CD4-positive, alpha-beta T cell treated with Interleukin-1 beta for 1 hour (primary cell): ENCODE measurements at places on chromosomes 12 and 14.

DNA sequence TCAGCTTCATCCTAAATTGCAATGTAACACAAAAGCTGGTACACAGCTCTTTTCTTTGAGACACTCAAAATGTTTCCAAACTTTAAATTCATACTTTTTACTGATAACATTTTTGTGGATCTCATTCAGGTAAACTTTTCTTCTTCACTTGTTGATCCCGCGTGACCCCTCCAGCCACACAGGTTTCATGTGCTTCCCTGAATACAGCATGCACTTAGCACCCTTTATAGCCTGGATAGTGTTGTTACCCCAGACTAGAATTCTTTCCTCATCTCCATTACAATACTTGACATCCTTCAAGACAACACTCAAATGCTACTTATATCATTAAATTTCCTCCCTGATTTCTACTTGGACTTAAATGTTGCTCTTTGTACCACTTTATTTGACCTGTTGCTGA, 373.4 kb downstream of the RAD51B start:
- no peak for DNase-seq

DNA sequence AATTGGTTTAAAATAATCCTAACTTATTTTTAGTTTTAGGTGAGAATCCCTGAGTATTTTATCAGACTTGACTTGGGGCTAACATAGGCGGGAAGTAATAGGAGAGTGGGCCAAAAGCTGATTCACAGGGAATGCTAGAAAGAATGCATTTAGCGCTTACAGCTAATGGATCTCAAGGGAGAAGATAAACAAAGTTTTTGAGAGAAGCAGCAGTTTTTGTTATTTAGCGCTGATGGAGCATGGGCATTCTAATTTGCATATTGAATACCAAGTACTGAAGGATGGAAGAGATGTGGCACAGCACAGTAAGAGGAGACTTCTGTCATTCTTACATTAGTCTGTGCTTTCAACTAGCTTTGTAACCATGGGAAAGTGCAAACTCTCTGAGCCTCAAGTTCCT, 436.0 kb upstream of the FBXO33 start:
- no peak for DNase-seq

DNA sequence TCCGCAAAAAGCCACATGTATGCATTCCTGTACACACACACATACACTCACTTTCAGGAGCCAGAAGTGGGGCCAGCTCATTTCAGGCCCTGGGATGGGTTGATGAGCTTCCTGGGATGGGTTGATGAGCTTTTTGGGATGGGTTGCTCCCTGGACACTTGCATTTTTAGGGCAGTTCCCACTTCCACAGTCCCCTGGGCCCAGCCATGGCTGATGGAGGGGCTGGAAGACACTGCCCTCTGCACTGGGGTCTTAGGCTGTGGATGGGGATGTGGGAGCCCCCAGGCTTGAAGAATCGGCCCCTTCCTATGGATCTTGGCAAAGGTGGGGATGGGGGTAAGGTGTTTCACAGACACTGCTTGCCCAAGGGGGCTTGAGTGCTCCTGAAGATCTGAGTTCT, 12.7 kb downstream of the ACVRL1 start:
- no peak for DNase-seq

- no peak for DNase-seq
These were observed 33.4 kb upstream of the IGF1 start for GRCh38 chr12:102513739-102514138.

DNA sequence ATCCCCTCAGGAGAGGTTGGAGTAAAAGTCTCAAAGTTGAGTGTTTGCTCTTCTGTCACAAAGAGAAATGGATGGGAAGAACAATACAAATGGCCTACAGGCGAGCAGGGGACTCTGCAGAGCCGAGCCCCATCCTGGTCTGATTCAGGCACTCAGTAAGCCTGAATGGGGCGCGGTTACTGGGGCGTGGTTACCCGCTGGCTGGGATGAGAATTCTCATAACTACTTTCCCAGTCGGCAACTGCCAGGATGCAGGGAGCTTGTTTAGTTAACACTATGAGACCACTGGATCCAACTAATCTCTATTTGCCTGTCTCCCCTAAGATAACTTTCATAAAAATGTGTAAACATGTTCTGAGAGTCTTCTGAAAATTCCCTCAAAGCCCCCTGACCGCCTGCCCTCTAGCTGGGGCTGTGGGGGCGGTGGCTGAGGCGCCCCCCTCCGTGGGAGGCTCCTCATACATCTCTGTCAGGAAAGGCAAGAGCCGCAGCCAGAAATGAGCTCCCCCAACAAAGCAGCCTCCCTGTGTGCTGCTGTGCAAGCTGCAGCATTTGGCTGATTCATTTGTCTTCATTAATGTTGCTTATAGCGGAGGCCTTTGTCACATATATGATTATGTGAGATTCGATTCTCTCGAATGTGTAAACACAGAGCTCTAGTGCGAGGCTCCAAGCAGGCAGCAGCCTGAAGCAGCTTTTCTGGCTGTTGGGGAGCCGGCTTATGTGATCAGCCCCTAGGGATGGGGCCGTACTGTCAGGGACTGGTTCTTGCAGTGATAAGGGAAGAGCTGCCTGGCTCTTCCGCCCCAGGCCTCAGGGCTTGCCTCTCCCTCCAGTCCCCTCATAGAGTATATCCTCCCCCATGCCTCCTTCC, 126.1 kb upstream of the ARHGAP5 start:
- DNase-seq: no peak

DNA sequence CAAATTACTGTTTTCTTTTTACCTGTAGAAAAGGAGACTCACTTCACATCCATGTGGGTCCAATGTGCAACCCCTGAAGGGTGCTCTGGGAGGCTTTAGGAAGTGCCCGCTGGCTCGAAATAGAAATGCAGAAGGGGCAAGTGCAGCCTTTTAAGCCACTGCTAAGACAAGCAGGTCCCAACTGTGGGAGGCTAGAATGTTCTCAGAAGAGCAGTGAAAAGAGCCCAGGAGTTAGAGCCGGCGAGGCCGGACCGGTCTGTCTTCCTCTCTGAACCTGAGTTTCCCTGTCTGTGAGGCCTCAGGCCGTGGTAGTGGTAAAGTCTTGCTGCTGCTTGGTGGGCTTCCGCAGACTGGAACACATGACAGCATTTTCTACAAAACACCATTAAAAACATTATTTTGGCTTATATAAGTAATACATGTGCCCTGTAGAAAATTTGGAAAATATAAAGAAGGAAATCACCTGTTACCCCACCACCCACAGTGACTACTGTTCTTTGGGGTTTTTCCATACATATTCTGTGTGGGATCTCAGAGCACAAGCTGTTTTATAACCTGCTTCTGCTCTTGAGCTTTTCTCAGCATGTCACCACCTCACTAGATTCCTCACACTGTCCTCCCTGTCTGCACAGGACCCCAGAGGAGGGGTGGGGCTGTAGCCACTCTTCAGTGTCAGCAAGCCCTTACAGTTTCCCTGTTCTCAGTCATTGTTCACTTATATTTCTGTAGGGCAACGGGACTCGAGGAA, 6.0 kb downstream of the CKB start:
- no peak for DNase-seq

GRCh38 chr12:131386781-131387180, 324.1 kb upstream of the SFSWAP start:
- DNase-seq: no peak

DNA sequence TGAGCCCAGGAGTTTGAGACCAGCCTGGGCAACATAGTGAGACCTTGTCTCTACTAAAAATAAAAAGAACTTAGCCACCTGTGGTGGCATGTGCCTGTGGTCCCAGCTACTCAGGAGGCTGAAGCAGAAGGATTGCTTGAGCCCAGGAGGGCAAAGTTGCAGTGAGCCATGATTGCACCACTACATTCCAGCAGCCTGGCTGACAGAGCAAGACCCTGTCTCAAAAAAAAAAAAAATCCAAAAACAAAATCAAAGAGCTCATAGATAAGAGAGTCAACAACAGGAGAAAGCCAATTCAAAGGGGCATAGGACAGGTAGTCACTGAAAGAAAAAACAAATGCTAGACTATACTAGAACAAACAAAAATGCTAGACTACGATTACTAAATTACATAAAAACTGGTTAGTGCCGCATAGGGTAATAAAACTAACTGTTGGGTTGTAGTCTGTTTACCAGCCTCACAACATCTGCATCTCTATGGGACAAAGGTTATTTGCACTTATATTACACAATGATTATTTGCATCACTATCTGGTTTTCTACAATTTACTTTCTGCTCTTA, 16.6 kb upstream of the EEA1 start:
- DNase-seq: no peak

GRCh38 chr12:70645494-70646317, 8.5 kb upstream of the PTPRB start:
- DNase-seq: peak; percentile 4

GRCh38 chr12:1517734-1518525, 76.5 kb downstream of the FBXL14 start:
- DNase-seq: no peak

DNA sequence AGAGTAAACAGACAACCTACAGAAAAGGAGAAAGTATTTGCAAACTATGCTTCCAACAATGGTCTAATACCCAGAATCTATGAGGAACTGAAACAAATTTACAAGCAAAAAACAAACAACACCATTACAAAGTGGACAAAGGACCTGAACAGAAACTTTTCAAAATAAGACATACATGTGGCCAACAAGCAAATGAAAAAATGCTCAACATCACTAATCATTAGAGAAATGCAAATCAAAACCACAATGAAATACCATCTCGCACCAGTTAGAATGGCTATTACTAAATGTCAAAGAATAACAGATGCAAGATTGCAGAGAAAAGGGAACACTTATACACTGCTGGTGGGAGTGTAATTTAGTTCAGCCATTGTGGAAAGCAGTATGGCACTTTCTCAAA, 125.8 kb downstream of the C12orf42 start:
- DNase-seq: no peak

DNA sequence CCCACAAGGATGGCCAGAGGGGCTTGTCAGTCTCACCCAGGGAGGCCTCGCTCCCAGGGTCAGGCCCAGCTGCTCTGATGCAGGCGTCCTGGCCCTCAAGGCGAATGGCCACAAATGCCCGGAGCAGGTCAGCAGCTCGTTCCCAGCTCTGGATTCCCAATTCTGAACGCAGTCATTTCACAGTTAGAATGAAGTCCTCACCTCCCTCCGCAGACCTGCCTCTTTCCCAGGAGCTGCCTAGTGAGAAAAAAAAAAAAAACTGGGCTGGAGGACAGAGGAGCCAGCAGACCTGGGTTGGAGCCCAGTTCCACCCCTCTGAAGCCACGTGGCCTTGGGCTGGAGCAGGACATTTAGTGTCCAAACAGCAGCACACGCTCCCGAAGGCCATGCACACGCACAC, 62.2 kb upstream of the DIO3 start:
- no peak for DNase-seq

DNA sequence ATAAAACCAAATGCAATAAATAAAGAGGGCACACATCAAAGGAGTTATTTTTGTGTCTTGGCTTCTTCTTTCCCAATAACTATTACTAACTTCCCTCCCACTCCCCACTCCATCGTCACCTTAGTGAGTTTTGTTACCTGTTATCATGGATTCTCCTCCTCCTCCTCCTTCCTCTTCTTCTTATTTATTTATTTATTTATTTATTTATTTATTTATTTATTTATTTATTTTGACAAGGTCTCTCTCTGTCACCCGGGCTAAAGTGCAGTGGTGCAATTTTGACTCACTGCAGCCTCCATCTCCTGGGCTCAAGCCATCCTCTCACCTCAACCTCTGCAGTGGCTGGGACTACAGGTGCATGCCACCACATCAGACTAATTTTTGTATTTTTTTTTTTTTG, 26.4 kb downstream of the WIF1 start:
- DNase-seq: no peak

DNA sequence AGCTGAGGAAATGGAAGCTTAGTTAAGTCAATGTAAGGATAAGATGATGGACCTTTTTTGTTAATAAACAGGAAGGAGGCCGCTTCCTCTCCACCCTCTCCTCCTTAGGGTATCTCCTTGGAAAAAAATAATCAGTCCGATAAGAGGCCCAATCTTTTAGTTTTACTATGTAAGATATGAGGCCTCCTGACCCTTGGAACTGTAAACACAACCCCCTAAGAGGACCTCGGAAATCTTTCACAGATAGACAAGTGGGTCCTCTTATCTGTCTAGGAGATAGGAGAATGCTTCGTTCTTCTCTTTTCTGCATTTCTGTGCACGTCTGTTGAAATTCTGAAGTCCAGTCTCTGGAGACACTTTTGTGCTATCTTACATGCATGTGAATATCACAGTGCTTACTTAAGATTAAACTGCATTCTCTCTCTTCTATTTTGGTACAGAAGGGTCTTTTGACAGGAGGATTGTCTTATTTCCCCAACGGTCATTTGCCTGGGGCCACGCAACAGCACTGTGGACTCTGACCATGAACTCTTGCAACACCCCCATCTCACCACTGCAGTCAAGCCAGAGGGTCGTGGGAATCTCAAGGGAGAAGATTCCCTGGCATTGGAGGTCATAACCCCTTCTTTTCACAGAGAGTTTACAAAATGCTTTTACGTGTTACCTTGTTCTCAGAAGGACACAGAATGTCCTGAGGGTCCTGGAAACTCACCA, 313.0 kb upstream of the RTL1 start:
- no peak for DNase-seq

- no peak for DNase-seq
These were observed 144.6 kb downstream of the TPH2 start for GRCh38 chr12:72082986-72083820.

DNA sequence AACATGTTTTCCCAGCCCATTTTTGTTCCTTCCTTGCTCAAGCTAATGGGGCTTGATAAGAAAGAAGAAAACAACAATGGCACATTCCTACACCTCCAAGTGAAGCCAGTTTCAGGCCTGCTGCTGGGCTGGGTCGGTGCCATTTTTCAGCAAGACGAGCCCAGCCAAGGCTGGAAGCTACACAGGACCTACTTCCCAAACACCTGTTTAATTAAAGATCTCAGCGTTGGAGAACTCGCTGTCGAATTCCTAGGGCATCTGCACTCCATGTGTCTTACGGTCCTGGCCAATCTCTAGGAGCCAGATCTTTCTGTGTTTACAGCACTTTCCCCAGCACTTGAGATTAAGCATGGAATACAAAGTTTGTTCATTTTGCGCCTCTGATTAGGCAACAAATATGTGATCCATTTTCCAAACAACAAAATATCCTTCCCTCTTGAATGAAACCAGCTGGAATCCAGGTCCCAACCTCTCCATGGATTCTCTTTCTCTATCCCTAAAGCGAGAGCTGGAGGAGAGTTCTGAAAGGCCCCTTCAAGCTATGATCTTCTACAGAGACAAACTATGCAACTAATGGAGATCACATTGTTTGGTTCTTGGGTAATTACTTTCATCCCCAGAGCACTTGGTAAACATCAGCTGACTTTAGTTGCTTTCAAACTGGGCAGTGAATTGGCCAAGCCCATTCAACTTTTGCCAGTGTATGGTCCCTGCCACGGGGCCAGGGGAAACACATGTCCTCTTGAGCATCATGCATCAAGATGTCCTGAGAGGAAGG, 34.3 kb upstream of the TC2N start:
- DNase-seq: no peak

- DNase-seq: no peak
These were observed 191.9 kb downstream of the EPS8 start for GRCh38 chr12:15597125-15597830.

DNA sequence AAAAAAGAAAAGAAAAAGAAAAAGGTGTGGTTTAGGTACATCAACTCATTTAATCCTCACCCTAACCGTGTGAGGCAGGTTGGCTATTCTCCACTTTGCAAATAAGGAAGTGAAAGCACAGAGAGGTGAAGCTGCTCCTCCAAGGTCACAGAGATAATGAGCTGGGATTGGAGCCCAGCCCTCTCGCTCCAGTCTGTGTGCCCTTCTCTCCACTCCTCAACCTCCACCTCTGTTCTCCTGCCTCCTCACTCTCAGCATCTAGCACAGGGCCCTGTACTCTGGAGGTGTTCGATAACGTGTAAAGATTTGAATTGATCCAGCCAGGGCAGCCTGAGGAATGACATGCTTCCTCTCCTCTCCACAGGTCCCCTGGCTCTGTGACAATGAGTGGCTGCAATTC, 502.3 kb downstream of the TMEM132D start:
- DNase-seq: no peak
